Keratinocyte (primary cell): ENCODE measurements at places on chromosomes 6 and 20.

GRCh38 chr6:26275663-26276062 lies 89.3 kb upstream of the BTN3A2 start:
- H3K4me3 ChIP-seq, result no peak overlapping the region
- DNase-seq, result no peak
- no peaks in the 10 kb centered on the region for H3K27me3 ChIP-seq
- H3K4me1 ChIP-seq, result peaks cover 16% of the 10 kb centered on the region

GRCh38 chr6:5665667-5666066 lies 341.1 kb downstream of the NRN1 start:
- no peak for DNase-seq
- peaks cover 13% of the 10 kb centered on the region for H3K4me1 ChIP-seq
- no peaks in the 10 kb centered on the region for H3K36me3 ChIP-seq
- H3K27me3 ChIP-seq, result no peaks in the 10 kb centered on the region
- H3K4me3 ChIP-seq, result no peak overlapping the region

- H3K36me3 ChIP-seq, result no peaks in the 10 kb centered on the region
- peak; percentile 17 for DNase-seq
- peak overlapping the region; percentile 36 for H3K4me3 ChIP-seq
- no peaks in the 10 kb centered on the region for H3K27me3 ChIP-seq
- no peak overlapping the region for H3K27ac ChIP-seq
- peaks cover 8% of the 10 kb centered on the region for H3K4me1 ChIP-seq
Observed at GRCh38 chr6:19804205-19805128, 32.7 kb upstream of the ID4 start.

- peaks cover 38% of the 10 kb centered on the region for H3K4me1 ChIP-seq
- peak; percentile 92 for DNase-seq
- peak overlapping the region; percentile 89 for H3K27ac ChIP-seq
- no peak overlapping the region for H3K4me3 ChIP-seq
- no peaks in the 10 kb centered on the region for H3K27me3 ChIP-seq
- no peaks in the 10 kb centered on the region for H3K36me3 ChIP-seq
Observed at GRCh38 chr6:11317885-11318771, 85.7 kb upstream of the NEDD9 start.

GRCh38 chr20:50398821-50399554 lies 111.2 kb upstream of the PTPN1 start:
- DNase-seq, result no peak
- no peak overlapping the region for H3K4me3 ChIP-seq
- H3K27ac ChIP-seq, result no peak overlapping the region
- H3K36me3 ChIP-seq, result no peaks in the 10 kb centered on the region
- peaks cover 6% of the 10 kb centered on the region for H3K4me1 ChIP-seq
- no peaks in the 10 kb centered on the region for H3K27me3 ChIP-seq

- H3K4me3 ChIP-seq, result no peak overlapping the region
- no peaks in the 10 kb centered on the region for H3K27me3 ChIP-seq
- no peak for DNase-seq
- H3K27ac ChIP-seq, result no peak overlapping the region
- H3K36me3 ChIP-seq, result no peaks in the 10 kb centered on the region
Observed at GRCh38 chr6:94645191-94645590, 932.1 kb upstream of the MANEA start.

GRCh38 chr6:135890876-135891275 lies 39.4 kb downstream of the PDE7B start:
- no peaks in the 10 kb centered on the region for H3K4me1 ChIP-seq
- H3K36me3 ChIP-seq, result no peaks in the 10 kb centered on the region
- no peak overlapping the region for H3K4me3 ChIP-seq
- H3K27ac ChIP-seq, result no peak overlapping the region

- H3K4me3 ChIP-seq, result no peak overlapping the region
- no peaks in the 10 kb centered on the region for H3K27me3 ChIP-seq
- peaks cover 31% of the 10 kb centered on the region for H3K4me1 ChIP-seq
- peaks cover 3% of the 10 kb centered on the region for H3K36me3 ChIP-seq
- H3K27ac ChIP-seq, result peak overlapping the region; percentile 98
Observed at GRCh38 chr20:35743693-35744491, 1.8 kb upstream of the RBM39 start.

DNA sequence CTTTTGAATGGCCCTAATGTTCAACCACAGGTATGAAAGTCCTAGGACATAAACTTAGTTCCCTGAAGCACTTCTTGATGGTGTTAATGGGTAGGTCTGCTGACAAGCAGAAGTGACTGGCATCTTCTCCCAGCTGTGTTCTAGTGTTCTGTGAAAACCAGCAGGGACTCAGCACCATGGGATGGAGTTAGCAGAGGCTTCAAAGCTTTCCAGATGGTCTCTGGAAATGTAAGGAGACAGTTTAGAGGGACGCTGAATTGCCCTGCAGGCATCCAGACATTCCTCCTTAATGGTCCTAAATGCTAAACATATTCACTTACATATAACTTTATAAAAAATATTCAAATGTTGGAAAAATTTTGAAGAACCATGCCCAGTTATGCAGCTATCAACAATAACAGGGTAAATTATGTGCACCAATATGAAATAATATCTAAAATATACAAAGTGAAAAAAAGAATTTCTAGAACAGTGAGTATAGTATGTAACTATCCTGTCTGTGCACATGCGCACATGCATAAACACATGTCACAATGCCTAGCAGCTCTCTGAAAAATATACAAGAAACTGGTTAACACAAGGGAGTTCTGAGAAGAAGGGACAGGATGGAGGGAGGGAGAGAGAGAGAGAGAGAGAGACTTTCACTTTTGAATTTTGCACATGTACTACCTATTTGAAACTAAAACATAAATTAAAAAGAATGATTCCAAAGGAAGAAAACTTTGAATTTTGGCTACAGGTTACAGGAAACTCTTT lies 87.2 kb downstream of the PRDM1 start:
- H3K27me3 ChIP-seq, result no peaks in the 10 kb centered on the region
- no peaks in the 10 kb centered on the region for H3K4me1 ChIP-seq
- no peak overlapping the region for H3K4me3 ChIP-seq
- H3K27ac ChIP-seq, result no peak overlapping the region
- H3K36me3 ChIP-seq, result no peaks in the 10 kb centered on the region

- no peaks in the 10 kb centered on the region for H3K36me3 ChIP-seq
- H3K4me3 ChIP-seq, result no peak overlapping the region
- DNase-seq, result no peak
- no peaks in the 10 kb centered on the region for H3K4me1 ChIP-seq
- H3K27me3 ChIP-seq, result no peaks in the 10 kb centered on the region
Observed at GRCh38 chr6:143098054-143098671, 37.5 kb downstream of the AIG1 start.
